ENCODE measurements at places on chromosomes 16 and 17. TPM values are rescaled to one million over a fixed set of nuclear protein-coding genes. Genes with fewer than 3 reads are reported as not detected.

DNA sequence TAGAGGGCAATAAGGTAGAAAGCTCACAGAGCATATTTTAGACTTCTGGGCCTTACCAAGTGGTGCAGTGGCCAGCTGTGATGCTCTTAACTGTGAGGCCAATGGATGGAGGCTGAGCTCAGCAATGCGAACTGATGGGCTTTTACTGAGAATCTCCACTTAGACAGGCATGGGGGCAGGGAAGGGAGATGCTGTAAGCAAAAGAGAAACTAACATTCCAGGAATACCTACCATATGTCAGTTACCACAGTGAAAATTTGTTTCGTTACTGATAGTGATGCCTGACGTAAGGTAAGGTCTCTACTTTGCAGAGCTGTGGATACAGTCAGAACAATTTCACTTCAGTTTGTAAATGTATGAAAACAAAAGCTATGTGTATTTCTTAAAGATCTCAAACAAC, 250.6 kb upstream of the ZFHX3 start:
- no peak for DNase-seq

DNA sequence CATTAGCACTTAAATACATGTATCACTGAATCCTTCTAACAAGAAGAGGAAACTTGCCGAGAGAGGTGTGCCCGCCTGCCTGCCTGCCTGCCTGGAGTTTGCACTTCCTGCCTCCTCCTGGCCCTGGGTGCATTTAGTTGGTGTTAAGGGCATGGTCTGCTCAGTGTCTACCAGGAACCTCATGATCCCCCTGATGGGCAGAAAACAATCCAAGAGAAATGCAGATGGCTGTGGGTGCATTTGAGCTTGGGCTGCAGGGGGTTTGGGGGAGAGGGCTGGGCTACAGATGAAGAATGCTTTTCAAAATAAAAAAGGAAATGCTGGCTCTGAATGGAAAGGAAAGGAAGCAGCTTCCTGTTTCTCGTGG, 10.1 kb downstream of the KSR1 start:
- DNase-seq, result no peak

- peak; percentile 49 for DNase-seq
These were observed 17.6 kb downstream of the HIGD1B start for GRCh38 chr17:44865231-44865660.

GRCh38 chr17:35241520-35241919, 1.4 kb upstream of the SLFN5 start:
- DNase-seq, result no peak

DNA sequence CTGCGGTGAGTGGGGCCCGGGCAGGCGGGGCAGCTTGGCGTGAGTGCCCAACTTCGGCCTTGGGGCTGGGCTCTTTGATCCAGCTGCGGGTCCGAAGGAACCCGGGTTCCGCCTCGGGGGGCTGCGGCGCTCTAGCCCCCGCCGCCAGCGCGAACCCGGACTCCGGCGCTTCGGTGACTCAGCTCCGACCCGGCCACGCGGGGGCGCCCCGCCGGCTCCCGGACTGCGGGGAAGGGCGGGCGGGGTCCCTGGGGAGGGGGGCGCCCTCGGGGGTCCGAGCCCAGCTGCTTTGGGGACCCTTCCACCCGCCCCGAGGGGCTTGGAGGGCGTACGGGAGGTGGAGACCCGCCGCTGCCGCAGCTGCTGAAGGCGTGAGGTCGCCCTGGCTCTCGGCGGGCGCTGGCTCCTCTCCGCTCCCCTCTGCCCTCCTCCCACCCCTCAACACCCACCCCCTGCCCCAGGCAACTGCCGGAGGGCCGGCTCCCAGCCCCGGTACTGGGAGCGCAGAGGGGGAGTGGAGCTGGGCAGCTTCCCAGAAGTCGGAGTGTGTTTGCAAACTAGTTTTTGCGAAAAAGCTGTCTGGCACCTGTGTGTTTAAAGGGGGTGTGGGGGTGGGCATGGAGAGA, 516 bp downstream of the CPNE2 start:
- peak; percentile 70 for DNase-seq

DNA sequence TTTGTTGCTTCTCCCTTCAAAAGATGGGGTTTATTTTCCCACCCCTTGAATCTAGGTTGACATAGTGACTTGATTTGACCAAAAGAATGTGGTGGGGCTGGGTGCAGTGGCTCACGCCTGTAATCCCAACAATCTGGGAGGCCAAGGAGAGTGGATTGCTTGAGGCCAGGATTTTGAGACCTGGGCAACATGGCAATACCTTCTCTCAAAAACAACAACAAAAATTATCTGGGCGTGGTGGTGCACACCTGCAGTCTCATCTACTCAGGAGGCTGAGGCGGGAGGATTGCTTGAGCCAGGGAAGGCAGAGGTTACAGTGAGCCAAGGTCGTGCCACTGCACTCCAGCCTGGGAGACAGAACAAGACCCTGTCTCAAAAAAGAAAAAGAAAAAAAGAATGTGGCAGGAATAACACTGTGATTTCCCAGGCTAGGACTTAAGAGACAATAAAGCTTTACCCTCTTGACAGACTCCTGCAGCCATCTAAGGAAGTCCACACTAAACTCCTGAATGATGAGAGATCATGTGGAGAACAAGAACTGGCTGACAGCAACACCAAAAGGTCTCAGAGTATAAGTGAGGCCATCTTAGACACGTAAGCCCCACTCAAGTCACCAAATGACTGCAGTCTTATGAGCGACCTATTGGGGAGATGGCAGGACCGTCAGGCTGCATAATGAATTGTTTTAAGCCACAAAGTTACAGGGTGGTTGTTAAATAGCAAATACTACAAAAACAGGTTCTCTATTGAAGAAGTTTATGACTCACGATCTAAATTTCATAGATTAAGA, 37.0 kb downstream of the FBXL20 start:
- no peak for DNase-seq

DNA sequence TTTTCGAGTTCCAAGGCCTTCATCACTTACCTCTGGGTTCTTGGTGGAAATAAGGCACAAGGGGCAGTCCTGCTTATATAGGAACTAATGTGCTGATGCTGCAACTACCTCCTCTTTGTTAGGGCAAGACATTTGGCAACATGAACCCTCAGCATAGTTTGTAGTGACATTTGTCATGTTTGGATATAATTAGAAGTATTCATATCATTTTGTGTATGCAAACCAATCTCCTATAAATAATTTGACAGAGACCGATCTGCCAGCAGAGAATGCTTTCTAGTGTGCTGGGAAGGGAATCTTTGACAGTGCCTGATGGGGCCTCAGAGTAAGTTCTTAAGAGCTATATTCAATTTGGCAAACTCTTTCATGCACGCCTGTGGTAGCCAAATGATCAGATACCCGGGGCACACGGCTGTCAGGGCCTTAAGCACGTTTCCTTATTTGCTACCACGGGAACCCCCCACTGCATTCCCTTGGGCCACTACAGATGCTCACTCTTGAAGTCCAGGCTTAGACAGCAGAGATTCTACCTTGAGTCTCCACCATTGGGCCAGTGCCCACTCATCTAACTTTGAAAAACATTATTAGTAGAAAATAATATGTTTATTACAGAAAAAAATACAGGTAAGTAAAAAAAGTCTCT, at the start of gene MYH8:
TSS of gene MYH8 (minus strand) at position 51 of the 643 bp plus-strand sequence. CDS start 1,723 bp downstream, outside the sequence.
- no peak for DNase-seq

GRCh38 chr17:64387545-64388171, 3.0 kb downstream of the PECAM1 start:
- DNase-seq, result no peak

GRCh38 chr17:8831234-8831849, 32.2 kb upstream of the MFSD6L start:
- no peak for DNase-seq

DNA sequence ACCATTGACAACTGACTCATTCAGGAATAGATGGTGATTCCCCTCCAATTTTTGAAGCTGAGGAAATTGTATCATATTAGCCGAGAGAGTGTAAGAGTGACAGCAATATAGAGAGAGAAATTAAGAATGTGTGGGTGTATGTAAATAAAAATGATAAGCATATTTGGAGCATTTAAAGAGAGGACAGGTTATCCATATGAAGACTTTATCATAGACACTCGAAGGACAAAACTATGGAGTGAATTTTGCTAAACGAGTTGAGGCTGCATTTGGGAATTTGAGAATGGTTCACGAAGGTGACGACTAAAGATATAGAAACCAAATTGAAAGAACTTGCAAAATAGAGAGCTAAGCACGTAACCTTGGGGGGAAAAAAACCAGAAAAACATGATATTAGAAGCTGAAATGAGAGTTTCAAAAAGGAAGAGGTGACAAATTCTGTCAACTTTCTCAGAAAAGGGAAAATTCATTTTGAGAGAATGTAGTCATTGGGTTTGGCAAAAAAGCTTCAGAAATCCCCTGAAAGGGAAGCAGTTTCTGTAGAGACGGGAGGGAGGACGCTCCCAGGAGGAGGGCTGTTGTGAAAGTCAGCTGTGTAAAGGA, 129.7 kb downstream of the KCNJ2 start:
- DNase-seq, result no peak

DNA sequence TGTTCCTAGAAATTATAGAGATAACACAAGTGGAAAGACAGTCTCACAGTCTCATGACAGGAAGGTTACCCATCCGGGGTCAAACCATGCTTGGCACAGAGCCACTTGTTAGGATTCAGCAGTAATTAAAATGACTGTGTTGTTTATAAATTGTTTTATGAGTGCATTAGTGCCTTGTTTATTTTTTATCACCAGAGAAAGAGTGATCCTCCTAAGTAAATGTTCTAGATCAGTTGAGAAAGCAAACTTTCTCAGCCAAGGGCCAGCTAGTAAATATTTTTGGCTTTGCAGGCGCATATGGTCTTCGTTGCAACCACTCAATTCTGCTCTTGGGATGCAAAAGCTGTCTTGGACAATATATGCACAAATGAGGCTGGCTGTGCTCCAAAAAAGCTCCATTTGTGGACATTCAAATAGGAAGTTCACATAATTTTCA, 253.9 kb upstream of the CACNG5 start:
- peak; percentile 41 for DNase-seq

- DNase-seq, result no peak
These were observed 5.9 kb upstream of the HSD11B2 start for GRCh38 chr16:67425061-67425460.

GRCh38 chr16:66093191-66093590, 273.3 kb upstream of the CDH5 start:
- no peak for DNase-seq

GRCh38 chr17:63699638-63700527, at the start of gene LIMD2:
LIMD2 (minus strand) TSS chr17:63700125; CDS start chr17:63699298, 827 bp downstream.
- DNase-seq, result no peak

DNA sequence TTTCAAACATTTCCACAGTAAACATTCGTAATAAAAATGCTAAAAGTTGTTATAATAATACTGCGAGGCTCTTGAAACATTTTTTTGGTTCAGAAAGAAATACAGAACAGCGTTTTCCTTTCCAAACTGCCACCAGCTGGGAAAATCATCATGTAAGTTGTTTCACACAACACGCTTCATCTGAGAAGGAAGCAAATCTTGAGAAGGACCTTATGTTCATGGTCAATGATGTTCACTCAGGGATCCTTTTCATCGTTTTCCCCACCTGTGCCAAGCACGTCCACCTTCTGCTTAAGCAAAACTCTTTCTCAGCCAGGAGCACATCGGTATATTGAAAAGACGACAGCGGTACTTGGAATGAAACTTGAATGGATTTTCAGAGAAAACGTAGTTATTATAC, 274.5 kb upstream of the ELAC2 start:
- DNase-seq, result no peak

DNA sequence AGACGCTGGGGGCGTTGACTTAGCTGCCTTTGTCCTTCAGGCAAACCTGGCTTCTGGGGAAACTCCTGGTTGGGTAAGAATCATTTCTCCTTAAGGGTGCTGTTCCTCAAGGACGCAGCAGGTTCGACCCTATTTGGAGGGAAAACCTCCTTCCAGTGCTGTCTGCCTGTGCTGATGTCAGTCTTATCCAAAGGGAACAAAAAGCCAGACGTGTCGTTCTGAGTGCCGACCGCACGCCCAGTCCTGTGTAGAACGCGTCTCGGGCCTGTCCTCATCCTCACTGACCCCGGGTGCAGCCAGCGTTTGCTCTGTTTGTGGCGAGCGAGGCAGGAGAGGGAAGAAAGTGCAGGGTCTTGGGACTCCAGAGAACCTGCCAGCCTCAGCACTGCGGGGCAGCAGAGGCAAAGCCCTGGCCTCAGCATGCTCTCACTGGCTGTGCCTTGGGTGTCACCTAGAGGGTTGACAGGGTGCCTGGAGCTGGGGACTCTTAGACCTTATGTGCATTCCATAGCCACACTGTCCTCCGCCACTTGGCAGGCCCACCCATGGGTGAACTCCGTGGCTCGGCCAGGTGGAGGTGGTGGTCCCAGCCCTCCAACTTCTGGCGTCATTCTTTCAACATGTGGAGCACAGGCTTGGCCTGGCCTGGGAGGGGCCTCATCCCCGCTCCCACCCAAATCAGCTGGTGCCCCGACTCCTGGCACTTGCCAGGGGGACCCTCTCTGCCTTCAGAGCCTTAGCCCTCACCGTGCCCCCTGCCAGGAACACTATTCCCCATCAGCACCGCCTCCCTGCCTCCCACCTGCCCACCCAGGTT, 6.0 kb downstream of the SNN start:
- no peak for DNase-seq

GRCh38 chr17:39861235-39861634, 2.9 kb downstream of the IKZF3 start:
- no peak for DNase-seq

DNA sequence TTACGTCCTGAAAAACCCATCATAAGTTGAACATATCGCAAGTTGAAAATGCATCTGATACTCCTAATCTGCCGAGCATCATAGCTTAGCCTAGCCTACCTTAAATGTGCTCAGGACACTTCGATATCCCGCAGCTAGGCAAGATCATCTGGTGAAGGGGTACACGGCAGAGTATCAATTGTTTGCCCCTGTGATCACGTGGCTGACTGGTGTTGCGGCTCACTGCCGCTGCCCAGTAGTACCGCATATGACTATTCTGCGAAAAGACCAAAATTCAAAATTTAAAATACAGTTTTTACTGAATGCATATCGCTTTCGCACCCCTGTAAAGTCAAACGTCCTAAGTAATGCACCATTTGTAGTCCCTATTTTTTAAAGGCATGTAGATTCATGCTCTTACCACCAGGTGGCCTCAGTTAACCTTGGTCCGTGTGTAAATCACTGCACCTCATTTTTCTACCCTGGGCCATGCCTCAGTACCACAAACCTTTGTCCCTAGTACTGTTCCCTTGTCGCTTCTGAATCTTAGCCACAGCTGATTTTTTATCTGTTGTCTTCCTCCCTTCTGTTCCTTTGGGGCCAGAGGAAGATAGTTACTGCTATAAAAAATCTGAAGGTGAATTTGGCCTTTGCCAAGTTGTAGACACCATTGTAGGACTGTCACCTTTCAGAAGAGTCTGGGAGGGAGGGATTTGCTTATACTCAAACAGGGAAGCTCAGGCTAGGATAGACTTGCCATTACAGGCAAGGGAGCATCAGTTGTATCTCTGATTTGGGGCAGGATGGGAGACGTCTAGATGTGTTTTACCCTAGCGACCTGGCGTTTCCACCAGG, 34.4 kb downstream of the WWP2 start:
- DNase-seq, result no peak

DNA sequence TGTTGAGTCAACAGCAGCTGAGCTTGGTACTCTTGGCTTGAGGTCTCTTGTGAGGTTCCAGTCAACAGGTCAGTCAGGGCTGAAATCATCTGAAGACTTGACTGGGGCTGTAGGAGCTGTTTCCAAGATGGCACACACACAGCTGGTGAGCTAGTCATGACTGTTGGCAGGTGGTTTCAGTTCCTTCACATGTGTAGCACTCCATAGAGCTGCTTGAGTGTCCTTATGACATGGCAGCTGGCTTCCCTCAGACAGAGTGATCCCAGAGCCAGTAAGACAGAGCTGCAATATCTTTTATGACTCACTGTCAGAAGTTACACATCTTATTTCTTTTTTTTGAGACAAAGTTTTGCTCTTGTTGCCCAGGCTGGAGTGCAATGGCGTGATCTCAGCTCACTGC, 19.5 kb upstream of the GAS7 start:
- DNase-seq, result no peak

Gene KRT33B
- not detected for total RNA-seq

Gene KCNJ12
- total RNA-seq, result 0.84 TPM

Gene GLIS2
- total RNA-seq, result 1.6 TPM

Gene TAX1BP3
- total RNA-seq, result 231 TPM

Measured in left colon (tissue), 2 donors.